Esophagus squamous epithelium (tissue), 5 donors: ENCODE measurements at places on chromosomes 6 and 20.

DNA sequence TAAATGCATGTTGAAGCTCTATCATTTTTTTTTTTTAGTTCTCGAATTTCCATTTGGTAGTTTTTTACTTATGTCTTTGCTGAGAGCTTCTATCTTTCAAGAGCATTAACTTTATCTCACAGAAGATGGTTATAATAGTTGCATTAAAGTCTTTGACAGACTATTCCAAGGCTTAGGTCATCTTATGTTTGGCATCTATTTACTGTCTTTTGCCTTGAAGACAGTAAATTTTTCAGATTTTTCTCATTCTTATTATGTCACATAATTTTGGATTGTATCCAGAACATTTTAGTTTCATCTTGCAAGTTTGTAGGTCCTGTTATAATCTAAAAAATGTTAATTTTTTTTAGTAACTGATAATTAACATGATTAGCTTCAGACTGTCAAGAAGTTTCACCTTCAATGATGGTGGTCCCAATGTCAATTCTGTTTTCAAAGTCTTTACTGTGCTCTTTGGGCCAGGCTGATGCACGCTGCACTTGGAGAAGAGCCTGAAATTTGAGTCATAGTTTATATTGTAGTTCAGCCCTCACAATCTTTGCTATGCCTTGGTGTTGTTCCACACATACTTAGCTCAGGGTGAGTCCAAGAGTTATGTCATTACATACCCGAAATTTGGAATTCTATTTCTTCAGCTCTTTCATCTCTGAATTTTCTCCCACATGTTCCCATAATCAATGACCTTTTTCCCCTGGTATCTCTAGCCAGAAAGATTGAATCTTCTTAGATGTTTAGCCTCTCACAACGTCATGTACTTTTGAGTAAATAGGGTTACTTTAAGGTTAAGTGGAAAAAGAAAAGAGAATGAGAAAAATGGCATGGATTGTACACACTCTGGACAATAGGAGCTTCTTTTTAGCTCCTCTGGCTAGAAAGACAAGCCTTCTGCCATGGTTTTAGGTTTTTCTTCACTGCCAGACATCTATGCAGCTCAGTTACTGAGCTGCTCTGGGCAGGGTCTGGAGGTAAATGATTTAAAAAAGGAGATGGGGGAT, 110.3 kb upstream of the BTBD3 start:
- no peaks in the 10 kb centered on the region for H3K36me3 ChIP-seq
- no peaks in the 10 kb centered on the region for H3K27me3 ChIP-seq
- no peak overlapping the region for H3K27ac ChIP-seq
- H3K4me1 ChIP-seq: no peaks in the 10 kb centered on the region

DNA sequence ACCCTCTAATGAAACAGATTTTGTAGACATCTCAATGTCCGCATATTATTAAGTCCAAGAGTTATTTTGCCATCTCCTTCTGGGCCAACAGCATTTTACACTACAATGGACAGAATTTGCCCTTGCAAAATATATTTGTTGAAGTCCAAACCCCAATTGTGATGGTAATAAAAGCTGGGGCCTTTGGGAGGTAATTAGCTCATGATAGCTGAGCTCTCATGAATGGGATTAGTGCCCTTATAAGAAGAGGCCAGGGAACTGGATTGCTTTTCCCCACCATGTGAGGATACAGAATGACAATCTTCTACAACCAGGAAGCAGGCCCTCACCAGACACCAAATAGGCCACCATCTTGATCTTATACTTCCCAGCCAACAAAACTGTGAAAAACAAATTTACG, 44.9 kb upstream of the MTRF1L start:
- no peak overlapping the region for H3K27ac ChIP-seq
- no peaks in the 10 kb centered on the region for H3K36me3 ChIP-seq
- H3K4me3 ChIP-seq: no peak overlapping the region
- no peaks in the 10 kb centered on the region for H3K27me3 ChIP-seq

DNA sequence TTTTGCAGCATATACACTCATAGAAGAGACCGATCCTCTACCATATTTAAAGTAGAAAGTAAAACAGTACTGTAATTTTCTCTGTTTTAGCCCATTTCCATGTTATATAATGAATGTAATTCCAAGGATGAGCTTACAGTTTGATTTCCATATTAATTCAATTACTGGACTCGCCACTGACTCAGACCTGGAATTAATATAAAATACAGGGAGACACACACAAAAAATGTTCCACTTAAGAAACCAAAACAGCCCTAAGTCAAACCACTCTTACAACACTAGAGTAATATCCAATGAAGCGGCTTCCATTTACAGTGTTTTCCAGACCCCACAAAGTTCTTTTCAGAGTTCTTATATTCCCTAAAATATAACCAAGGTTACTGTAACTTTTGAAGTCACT, 110.6 kb downstream of the BACH2 start:
- H3K4me1 ChIP-seq: no peaks in the 10 kb centered on the region
- no peak overlapping the region for H3K27ac ChIP-seq
- no peaks in the 10 kb centered on the region for H3K27me3 ChIP-seq
- H3K4me3 ChIP-seq: no peak overlapping the region
- H3K36me3 ChIP-seq: no peaks in the 10 kb centered on the region

- no peak overlapping the region for H3K27ac ChIP-seq
- no peak for DNase-seq
- H3K27me3 ChIP-seq: no peaks in the 10 kb centered on the region
- no peaks in the 10 kb centered on the region for H3K4me1 ChIP-seq
Observed at GRCh38 chr20:8670893-8671215, 398.0 kb upstream of the PLCB4 start.

GRCh38 chr20:51259455-51259854, 236.5 kb upstream of the KCNG1 start:
- H3K27me3 ChIP-seq: no peaks in the 10 kb centered on the region
- H3K27ac ChIP-seq: no peak overlapping the region
- no peaks in the 10 kb centered on the region for H3K4me1 ChIP-seq
- no peak for DNase-seq
- no peaks in the 10 kb centered on the region for H3K36me3 ChIP-seq
- no peak overlapping the region for H3K4me3 ChIP-seq

DNA sequence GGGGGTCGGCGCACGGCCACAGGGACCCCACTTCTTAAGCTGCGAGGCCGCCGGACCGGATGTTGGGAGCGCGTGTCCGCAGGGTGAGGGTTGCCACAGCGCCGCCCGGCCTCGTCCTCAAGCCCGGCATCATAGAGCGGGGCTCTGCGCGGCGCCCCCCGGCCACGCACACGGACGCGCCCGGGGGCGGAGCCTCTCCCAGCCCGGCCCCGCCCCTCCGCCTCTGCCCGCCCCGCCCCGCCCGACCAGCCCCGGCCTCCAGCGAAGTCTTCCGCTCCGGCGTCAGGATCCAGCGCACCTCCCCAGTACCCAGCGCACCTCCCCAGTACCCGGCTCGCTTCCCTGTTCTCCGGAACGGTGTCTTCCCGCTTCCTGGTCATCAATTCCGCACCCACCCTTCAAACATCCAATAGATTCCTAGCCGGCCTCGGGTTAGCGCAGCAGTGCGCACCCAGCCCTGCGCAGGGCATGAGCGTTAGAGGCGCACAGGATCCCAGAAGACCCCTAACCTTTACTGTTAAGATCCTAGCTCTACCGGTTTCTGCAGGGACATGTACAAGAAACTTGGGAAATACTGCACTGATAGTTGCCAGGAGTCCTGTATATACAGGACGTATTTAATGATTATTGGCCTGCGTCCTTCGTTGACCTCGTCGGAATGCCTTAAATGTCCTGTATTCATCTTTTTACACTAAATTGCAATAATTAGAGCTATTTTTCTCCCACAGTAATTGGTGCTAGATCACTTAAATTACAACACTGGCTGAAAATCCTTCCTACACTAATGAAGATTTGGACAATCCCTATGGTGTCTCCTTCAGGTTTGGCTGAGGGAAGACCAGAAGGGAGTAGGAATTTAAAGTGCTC, 535 bp upstream of the DNAAF9 start:
- H3K4me1 ChIP-seq: peaks cover 21% of the 10 kb centered on the region
- H3K27me3 ChIP-seq: no peaks in the 10 kb centered on the region
- peak overlapping the region; percentile 72 for H3K4me3 ChIP-seq
- peak overlapping the region; percentile 97 for H3K27ac ChIP-seq
- DNase-seq: no peak

GRCh38 chr6:161544801-161545480, 271.1 kb upstream of the AGPAT4 start:
- DNase-seq: no peak
- H3K27me3 ChIP-seq: no peaks in the 10 kb centered on the region
- no peaks in the 10 kb centered on the region for H3K4me1 ChIP-seq

- no peaks in the 10 kb centered on the region for H3K4me1 ChIP-seq
- no peak overlapping the region for H3K4me3 ChIP-seq
- H3K27ac ChIP-seq: no peak overlapping the region
- DNase-seq: no peak
- no peaks in the 10 kb centered on the region for H3K27me3 ChIP-seq
Observed at GRCh38 chr6:144447472-144447871, 162.3 kb downstream of the UTRN start.

DNA sequence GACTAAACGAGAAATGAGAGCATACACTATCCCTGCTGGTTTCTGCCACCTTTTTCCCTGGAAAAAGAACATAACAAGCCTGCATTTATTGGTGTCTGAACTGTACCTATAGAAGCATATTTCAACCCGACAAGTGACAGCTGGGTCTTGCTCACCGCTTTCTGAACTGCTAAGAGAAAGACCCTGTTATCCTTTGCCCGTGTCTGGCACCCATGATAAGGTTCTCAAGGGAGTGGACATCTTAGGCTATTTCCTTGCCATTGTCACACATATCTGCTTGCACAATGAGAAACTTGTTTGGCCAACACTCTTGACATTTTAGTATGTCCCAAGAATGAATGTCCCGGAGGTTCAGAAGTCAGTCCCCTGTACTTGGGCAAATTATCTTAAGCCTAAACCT, 19.3 kb downstream of the RIPOR2 start:
- no peaks in the 10 kb centered on the region for H3K36me3 ChIP-seq
- no peak for DNase-seq
- H3K4me3 ChIP-seq: no peak overlapping the region
- no peaks in the 10 kb centered on the region for H3K27me3 ChIP-seq
- no peak overlapping the region for H3K27ac ChIP-seq
- H3K4me1 ChIP-seq: peaks cover 5% of the 10 kb centered on the region

DNA sequence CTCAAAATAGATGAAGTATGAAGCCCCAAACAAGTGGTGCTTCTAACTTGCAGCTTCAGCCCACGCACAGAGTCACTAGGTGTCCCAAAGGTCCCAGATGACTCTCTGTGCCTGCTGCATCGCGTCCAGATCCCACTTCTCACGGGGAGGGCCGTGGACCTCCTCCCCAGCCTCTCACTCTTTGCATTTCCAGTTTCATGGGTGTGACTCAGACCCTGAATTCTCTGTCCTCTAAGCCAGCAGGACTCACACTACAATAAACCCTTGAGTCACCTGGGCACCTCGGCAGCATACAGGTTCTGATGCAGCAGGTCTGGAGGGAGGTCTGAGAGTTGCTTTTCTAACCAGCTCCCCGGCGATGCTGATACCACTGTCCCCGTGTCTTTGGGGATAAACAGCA, 114.0 kb upstream of the RIN2 start:
- no peak for DNase-seq
- no peaks in the 10 kb centered on the region for H3K4me1 ChIP-seq
- no peaks in the 10 kb centered on the region for H3K36me3 ChIP-seq
- H3K27me3 ChIP-seq: no peaks in the 10 kb centered on the region
- no peak overlapping the region for H3K4me3 ChIP-seq

DNA sequence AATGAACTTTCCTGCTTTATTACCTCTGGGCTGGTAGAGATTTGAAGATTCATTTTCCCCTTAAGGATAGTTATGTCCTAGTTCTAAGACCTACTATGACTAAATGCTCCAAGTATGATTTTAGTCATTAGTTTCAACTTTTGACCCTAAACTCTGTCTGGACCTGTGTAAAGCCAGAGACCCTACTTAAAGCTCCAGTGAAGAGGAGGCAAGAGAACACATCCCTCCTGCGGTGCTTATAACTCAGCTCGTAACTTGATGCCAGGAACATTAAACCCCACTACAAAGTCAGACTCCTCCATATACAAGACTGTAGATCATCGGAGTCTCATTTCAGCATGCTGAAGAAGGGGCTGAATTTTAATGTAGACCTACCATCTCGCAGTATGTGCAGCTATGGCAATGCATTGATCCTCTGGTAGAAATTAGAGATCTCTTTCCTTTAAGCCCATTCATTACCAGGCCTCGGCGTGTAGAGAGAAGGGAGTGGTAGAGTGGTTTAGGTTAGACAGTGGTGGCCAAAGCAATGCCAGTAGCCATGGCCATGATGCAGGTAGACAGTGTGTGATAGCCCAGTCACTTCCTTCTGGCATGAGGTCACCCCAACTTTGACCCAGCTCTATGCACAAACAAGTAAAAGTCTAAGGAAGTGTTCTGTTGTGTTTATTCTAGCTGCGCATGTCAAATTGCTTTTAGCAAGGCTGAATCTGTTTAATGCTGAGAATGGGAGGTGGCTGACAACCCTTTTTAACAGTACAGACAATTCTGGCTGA, 34.8 kb upstream of the MYB start:
- DNase-seq: no peak
- no peaks in the 10 kb centered on the region for H3K4me1 ChIP-seq
- no peaks in the 10 kb centered on the region for H3K27me3 ChIP-seq
- no peak overlapping the region for H3K27ac ChIP-seq
- H3K4me3 ChIP-seq: no peak overlapping the region

DNA sequence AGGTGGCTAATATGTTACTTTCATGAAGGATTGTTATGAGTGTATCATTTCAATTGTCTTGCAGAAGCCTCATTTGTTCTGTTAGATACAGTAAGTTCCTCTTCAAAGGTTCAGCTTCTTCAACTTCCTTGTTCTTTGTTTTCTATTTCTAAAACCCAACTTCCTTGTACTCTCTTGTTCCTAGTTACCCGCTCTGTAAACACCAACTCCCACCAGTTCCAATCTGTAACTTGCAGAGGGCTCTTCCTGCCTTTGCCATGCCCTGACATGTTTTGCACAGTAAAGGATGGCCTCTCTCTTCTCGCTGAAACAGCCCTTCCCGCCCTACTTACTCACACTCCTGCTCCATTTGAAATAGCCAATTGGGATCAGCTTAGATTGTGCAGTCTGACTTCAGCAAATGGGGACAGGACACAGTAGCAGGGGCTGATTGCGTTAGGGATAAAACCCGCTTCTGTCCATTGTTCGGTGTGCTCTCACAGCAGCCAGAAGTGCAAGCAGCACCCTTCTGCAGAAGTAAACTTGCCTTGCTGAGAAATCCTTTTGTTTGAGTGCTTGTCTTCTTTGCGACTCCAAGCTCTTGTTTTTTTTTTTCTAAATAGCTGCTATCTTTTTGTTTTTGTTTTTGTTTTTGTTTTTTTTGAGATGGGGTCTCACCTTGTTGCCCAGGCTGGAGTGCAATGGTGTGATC, 45.9 kb upstream of the POU5F1 start:
- no peaks in the 10 kb centered on the region for H3K36me3 ChIP-seq
- H3K4me1 ChIP-seq: no peaks in the 10 kb centered on the region
- no peak for DNase-seq
- H3K4me3 ChIP-seq: no peak overlapping the region
- peaks cover 11% of the 10 kb centered on the region for H3K27me3 ChIP-seq
- peak overlapping the region; percentile 8 for H3K27ac ChIP-seq

DNA sequence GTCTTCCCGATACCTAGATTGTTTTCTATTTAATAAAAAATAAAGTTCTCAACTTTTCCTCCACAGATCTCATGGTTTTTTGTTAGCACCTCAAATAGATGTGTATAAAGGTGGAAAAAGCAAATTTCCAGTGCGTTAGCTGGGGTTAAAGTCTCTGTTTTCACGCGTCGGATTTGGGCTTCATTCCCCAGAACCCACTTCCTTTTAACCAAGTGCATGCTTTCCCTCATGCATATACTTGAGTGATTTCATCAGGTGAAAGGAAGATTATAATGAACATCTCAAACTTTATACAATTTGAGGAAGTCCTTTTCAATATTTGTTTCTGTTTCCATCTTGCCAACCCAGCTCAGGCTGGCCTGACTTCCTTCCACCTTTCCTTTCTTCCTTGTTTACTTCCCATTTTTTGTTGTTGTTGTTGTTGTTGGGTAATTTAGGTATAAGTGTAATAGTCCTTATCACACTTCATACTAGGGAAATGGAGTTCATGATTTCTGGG, 43.9 kb upstream of the GGTLC1 start:
- no peak overlapping the region for H3K27ac ChIP-seq
- H3K36me3 ChIP-seq: no peaks in the 10 kb centered on the region
- no peaks in the 10 kb centered on the region for H3K4me1 ChIP-seq
